ENCODE measurements at places on chromosomes 7 and 10.
A peak's percentile ranks its signal among the peaks of the same experiment; 100 is the strongest.

GRCh38 chr7:99992330-99993038, 16.7 kb upstream of the AZGP1 start:
- no peak for DNase-seq

GRCh38 chr7:73894733-73895551, 34.0 kb downstream of the TMEM270 start:
- DNase-seq, result no peak

DNA sequence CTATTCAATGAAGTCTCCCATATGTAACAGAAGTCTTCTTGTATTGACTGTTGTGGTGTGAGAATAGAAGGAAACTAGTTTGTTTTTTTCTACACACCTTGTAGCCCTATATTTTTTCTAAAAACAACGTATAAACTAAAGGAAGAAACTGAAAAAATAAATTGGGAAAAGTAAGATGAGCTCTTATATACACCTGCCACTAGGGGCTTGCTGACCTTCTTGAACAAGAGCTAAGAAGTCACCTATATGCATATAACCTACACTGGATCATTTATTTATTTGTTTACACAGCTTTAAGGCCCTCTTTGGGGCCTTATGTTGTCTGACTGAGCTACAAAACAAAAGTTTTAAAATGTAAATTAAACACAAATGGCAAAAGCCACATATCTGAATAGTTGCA, 383.0 kb downstream of the HPSE2 start:
- no peak for DNase-seq

DNA sequence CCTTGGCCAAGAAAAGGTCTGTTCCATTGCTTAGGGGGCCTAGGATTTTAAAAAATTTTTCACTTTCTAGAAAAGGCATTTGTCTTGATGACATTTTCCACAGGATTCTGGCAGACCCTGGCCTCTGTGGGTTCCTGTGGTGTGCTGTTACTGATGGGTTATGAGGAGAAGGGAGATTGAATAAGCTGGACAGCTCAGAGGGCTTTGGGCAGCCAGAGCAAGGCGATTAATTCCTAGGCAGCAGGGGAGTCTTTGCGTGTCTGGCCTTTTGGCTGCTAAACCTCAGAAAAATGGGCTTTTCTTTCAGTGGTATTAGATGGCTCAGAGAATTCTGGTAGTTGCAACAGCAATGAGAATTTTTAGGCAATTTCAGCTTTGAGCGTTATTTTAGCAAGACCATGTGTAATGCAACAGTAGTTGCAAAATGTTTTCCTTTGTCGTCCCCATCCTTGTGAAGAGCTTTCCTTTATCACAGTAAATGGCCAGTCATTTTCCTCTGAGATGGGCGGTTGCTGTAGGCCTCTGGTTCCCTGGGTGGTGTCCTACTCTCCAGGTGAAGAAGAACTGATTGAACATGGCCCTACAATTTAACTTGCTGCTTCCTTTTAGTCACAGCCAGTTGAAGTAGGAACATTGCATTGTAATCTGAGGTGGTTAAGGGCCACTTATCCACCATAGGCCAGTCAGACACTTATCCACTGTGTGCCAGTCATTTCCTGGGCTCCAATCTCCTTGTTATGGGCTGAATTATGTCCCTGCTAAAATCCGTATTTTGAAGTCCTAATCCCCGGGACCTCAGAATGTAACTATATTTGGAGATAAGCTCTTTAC, 43.2 kb downstream of the SH2D4B start:
- no peak for DNase-seq

- DNase-seq, result no peak
Measured at GRCh38 chr7:11896663-11897062, 64.7 kb upstream of the THSD7A start.

- DNase-seq, result no peak
Measured at GRCh38 chr10:15660990-15661389, 58.7 kb downstream of the ITGA8 start.

DNA sequence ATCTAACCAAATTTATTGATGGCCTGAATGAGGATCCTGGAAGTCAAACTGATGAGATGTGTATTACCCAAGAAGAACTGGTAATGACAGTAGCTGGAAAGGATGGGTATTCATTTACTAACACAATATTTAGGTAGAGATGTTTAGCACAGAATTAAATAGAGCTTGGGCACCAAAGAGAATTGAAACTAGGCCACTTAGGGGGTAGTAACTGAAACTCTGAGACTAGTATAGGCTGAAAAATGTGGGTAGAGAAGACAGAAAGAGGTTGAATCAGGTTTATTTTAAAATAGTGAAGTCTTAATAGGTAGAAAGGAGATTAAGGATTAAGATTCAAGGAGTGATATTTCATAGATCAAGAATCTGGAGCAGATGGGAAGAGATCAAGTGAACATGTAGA, 155.8 kb downstream of the MLLT10 start:
- no peak for DNase-seq

- DNase-seq, result no peak
Measured at GRCh38 chr10:103535595-103535994, 42.1 kb downstream of the NEURL1 start.

DNA sequence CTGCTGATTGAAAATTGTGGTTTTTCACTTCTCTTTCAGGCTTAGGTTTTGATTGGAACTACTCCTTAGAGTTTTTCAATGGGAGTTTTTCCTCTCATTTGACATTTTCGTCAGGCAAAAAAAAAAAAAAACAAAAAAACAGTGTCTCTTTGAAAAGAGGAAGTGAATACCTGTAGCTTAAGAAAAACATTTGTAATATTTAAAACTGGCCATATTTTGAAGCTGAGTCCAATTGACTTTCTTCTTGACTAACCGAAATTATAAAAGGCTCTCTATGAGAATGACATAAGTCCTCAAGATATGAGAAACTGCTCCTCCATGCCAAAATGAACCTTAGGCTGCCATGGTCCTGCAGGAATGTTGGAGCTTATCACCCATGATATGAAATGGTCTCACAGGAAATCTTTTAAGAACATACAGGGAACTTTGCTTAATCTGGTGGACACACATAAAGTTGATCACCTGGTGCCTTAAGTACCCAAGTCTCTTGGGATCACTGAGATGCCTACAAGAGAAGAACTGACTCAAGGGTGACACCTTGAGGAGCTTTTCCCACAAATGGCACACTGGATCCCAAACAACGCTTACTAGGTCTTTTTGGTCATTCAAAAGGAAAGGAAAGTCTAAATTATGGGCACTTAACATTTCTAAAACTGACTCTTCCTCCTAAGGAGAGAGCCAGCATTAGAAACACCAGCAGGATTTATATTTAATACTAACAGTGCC, 263.4 kb downstream of the CDC14C start:
- no peak for DNase-seq

DNA sequence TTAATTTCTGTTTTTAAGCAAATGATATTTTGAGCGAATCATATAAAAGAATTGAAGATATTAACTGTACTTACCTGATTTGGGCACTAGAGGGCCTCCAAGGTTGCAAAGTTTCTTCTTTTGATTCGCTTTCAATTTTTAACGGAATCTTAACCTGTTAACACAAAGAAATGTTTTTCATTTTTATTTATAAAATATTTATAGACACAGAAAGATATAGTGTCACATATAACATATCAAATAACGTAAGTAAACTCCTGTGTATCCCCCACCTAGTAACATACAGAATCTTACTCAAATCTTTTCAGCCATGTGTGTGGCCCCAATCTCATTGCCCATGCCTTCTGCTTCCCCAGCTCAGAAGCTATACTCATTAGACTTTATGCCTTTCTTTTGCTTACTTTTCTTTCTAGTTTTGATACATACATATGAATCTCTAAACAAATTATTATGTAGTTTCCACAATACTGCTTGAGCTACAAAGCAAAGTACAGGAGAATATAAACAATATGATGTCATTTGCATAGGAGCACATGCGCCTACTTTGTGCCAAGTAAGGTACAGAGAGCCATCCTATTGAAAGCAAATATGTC, 49.5 kb upstream of the ZPBP start:
- peak; percentile 22 for DNase-seq

DNA sequence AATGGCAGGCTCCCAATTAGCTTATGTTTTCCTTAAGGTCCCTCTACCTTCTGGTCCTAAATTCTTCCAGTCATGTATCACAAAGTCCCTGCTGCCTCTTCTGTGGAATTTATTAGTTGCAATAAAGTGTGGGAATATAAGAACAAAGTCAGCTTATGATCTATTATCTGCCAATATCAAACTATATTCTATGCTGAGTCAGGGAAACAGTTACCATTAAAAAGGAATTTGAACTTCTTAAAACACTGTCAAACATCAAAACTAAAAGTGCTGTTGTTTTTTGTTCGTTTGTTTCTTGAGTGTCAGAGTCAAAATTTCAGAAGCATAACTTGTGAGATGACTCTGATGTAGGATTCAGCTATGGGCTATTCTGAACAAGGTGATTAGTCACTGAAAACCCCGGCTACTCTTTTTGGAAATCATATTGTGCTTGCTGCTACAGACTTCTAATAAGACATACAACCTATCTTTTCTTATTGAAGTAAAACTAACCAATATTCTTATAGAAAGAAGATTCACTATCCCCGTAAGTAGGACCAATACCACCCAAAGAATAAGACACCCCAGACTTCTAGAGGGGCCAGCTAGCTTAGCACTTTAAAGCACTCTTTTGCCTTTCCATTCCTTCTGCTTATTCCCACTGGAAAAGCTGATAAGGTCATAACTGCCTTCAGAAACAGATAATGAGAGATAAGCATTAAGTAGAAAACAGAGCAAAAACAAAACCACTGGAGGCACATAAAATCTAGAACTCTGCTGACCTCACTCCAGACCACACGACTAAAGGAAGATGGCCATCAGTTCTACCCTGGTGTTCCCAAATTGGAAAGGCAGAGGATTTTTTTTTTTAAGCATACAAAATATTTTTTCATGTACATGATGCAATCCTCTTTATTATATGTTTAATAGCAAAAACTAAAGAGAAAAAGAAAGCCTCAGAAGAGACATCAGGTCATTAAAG, 370.6 kb downstream of the PARD3 start:
- no peak for DNase-seq

GRCh38 chr7:30020535-30020934, 6.0 kb downstream of the FKBP14 start:
- DNase-seq, result no peak

DNA sequence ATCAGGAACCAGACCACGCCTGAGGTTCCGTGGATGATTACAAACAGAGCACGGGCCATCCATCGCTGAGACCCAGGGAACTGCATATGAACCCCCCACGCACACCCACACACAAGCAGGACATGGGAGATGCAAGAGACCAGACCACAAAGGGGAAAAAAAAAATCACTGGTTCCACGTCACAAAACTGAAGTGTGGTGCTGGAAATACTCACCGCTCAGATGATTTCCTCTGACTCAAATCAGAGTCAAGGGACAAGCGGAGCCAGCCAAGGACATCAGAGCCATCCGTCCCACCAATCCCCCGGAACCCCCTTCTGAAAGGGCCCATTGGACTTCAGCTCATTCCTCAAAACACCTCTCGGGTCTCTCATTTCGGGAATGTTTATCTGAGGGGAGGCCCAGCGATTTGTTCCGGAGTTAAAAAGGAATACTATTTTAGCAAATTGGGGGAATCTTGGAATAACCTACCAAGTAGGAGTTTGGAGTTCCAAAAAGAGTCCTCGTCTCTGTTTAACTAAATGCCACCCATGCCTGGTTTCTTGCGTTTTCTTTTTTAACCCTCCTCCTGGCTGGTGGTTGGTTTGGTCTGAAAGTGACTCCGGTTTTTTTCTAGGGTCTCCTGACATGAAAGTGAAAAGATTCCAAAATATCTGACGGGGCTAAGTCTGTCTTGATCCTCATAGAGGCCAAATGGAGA, 15.0 kb downstream of the SNX8 start:
- no peak for DNase-seq

DNA sequence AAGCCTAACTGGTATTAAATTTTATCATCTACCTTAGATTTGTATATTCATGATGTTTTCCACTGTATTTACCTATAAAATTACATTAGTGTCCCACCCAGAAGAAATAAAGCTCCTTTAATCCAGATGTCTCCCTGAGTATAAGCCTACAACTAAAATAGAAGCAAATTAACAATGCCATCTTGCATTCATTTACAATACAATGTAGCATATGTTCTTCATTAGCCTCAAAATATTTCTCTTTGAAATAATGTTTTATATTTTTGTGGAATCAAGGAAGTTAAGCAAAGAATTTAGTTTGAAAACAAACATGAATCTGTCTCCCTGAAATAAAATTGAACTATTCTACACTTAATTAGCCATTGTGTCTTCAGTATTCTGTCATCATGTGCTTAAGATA, 112.3 kb downstream of the CACNA2D1 start:
- no peak for DNase-seq

DNA sequence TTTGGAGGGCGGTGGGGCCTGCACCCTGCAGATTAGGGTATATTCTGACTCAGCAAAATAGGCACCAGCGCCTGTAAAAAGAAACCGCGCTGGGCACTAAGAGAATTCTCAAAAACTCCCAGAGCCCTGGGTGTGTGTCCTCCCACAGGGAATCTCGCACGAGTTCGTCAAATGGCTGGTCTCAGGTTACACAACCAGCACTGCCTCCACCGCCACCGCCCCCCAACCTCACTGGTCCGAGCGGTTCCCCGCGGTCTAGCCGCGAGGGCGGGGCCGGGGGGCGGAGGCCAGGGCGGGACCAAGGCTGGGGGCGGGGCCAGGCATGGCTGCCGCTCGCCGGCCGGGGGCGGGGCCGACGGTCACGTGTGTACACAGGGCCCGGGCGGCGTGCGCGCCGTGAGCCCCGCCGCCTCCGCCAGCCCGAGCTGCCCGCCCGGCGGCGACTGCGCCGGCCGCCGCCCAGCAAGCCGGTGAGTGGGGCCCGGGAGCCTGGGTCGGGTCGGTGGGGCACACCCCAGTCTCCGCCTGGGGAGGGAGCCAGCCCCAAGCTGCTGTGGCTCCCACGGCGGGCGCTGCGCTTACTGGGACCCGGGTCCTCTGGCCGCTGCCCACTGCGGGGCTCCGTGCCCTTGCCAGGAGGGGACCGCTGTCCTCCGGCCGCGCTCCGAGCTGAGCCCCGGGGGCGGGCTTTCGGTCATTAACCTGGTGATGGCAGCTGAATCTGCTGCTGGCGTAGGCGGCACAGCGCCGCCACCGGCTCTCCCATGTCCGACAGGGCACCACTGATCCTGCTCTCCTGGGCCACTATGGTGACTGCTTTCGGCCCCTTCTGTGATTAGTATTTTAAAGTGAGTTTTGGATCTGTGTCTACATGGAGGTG, at the start of gene GPR146:
GPR146 (plus strand) TSS at position 358 of the 880 bp plus-strand sequence. CDS start 12,970 bp downstream, outside the sequence.
- DNase-seq, result peak; percentile 92

GRCh38 chr10:92291921-92292845, 1.2 kb downstream of the MARCHF5 start:
- DNase-seq, result no peak

GRCh38 chr7:140998715-140999114, 16.0 kb downstream of the MRPS33 start:
- DNase-seq, result no peak

DNA sequence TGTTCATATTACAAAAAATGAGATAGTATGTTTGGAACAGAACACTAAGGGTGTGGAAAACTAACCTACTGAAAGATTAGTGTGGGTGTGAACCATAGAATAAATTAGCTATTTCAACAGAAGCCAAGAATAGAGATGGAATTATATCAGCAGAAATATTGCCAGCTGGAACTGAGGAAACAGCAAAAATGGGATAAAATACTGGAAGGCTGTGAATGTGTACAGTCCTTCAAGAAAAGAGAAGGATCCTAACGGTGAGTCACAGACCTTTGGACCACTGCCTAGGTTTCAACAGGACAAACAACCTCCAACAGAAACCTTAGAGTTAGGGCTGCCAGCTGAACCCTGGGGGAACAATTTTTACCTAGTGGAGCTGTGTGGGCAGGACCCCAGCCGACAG, 395.0 kb downstream of the ZWINT start:
- no peak for DNase-seq
